Common myeloid progenitor, CD34-positive (primary cell): ENCODE measurements at places on chromosomes 6 and 20.

GRCh38 chr6:105428342-105428957 lies 25.6 kb upstream of the PREP start:
- DNase-seq: no peak

GRCh38 chr6:125918230-125918629 lies 38.3 kb upstream of the HINT3 start:
- DNase-seq: no peak

- no peak for DNase-seq
Measured at GRCh38 chr6:129786548-129786947, 74.6 kb downstream of the TMEM244 start.

DNA sequence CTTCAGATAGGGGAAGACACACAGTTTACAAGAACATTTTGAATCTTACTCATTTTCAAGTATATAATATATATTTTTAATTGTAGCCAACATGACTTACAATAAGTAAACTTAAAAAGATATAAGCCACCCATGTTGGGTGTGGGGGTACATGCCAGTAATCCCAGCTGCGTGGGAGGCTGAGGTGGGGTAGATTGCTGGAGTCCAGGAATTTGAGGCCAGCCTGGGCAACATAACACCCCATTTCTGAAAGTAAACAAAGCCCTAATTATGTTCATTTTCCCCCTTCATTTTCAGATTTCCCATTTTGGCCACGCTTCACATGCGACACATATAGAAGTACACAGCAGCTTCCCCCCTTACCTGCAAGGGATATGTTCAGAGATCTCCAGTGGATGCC lies 30.5 kb downstream of the SERPINB6 start:
- DNase-seq: no peak

- DNase-seq: no peak
Measured at GRCh38 chr6:40714576-40715564, 127.7 kb upstream of the LRFN2 start.

GRCh38 chr6:126172131-126172530 lies 167.8 kb upstream of the CENPW start:
- no peak for DNase-seq

DNA sequence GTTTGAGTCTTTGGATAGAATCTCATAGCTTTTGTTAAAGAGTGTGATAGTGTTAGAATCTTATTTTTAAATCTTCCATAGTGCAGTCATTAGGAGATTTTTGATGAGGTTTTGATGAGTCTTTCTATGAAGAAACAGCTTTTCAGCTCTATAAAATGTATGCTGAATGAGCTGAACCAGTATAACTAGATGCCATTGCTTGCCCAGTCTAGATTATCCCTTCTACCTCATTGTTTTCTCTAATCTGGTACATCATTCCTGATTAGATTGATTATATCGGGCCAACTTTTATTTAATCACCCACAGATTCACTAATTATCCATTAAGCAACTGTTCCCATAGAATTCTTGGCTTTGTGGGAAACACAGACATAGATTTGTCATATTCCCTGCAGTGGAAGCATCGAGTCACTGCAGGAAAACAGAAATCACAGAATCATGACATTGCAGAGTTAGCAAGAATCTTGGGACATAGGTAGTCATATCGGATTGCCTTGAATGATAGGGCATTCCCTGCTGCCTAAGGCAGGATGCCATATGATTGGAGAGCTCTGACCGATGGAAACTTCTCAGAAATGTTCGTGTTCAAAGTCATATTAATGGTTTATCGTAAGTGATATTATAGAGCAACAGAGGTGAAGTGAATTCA lies 882.7 kb upstream of the FLRT3 start:
- DNase-seq: no peak

- no peak for DNase-seq
Measured at GRCh38 chr6:54491431-54491830, 183.2 kb downstream of the TINAG start.

GRCh38 chr20:15823718-15824117 lies 749.5 kb downstream of the KIF16B start:
- DNase-seq: no peak

DNA sequence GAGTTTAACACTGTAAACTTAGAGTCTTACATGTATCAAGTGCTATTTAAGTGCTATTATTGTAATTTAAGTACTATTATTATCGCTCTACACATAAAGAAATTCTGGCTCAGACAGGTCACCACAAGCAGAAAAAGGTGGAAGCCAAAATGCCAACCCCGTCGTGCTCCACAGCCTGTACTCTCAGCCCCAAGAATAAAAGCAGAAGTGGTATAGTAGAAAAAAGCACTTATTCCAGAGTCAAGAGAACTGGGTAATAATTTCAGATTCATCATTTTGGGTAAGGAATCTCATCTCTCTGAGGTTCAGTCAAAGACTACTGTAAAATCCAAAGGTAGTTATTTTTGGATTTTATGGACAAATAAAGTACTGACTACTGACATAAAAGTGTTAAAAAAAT lies 943 bp downstream of the ZUP1 start:
- DNase-seq: peak; percentile 89

GRCh38 chr6:153023977-153024708 lies 21.6 kb upstream of the MTRF1L start:
- peak; percentile 67 for DNase-seq

DNA sequence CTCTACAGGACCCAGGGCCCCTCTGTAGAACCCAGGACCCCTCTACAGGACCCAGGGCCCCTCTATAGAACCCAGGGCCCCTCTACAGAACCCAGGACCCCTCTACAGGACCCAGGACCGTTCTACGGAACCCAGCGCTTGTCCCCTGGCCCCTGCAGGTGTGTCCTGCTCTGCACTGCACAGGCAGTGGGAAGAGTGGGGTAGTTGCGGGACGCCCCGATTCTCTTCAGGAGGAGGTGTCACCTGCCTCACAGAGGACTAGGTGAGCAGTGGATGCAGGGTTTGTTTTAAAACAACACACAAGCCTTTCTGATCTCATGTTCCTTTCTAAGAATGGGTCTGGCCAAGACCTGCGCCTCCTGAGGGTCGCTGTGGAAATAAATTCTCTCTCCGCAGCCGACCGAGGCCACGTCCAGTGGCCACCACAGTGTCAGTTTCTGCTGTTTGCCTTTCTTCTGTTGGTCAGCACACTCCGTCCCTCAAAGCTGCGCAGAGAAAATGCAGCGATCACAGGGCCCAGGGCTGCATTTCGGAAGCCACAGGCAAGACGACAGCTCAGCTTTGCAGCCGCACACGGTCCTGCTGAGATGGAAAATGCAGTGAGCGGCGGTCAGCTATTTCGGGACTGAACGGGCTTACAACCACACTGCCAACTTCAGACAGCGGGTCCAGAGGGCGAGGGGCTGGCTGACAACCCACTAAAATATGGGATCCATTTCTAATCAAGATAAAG lies 135.2 kb downstream of the DLL1 start:
- no peak for DNase-seq

GRCh38 chr20:44485830-44486198 lies 10.1 kb downstream of the TTPAL start:
- no peak for DNase-seq

- DNase-seq: no peak
Measured at GRCh38 chr6:31871046-31871659, 7.6 kb downstream of the SLC44A4 start.

DNA sequence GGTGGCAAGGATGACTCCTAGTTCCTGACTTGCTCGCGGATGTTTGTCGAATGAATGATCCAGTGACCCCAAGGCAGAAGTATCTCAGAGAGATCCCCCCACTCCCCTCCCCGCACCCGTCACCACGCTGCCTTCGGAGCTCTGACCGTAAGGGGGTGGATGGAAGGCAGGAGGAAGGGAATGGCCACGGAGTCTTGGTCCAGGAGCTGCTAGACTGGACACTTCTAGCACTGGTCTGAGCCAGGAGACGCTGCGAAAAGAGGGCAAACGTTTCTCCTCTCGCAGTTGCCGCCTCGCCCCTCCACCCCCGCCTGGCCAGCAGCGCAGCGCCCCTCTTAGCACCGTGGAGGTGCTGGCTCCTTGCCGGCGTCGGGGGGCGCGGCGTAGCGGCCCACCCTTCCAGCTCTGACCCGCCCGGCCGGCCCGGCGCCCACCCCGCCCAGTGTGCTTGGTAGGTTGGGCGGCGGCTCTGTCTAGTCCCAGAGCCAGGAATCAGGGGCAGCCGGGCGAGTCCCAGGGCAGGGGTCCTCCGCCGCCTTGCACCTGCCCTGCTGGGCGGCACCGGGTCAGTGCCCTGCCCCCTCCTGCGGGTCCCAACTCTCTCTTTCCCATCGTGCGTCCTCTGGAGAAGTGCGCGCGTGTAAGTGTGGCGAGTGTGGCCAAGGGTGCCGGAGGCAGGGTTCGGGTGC lies 2.4 kb upstream of the DBNDD2 start:
- peak; percentile 23 for DNase-seq

GRCh38 chr6:165223736-165224135 lies 85.7 kb downstream of the C6orf118 start:
- no peak for DNase-seq

DNA sequence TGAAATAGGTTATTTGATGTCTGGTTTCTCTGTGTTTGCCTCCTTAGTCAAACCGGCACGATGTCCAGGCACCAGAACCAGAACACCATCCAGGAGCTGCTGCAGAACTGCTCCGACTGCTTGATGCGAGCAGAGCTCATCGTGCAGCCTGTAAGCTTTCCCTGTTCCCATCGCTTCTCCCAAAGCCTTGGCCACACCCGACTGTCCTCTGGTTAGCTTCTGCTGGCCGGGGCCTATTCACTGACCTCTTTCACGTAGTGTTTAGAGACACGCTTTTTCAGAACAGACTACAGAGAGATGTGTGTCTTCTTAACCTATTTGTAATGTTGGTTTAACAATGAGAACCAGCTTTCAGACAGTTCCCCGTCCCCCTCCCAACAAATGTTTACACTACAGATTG lies 14.2 kb downstream of the DSP start:
- no peak for DNase-seq

DNA sequence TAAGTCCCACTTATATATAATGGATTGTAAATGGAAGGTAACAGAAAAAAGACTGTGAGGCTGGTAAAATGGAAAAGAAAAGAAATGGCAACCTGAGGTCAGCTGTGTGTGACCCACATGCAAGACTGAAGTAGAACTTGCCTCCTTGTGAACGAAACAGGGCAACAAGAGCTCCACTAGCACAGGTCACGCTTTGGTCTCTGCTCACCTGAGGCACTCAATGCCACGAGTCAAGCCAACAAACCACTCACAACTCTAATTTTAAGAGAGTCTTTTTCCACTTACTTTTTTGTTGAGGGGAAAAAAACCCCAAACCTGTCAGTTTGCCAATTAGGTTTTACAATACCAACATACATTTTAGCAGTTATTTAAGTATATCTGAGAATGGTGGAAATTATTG lies 65.2 kb downstream of the PDE10A start:
- no peak for DNase-seq

- DNase-seq: no peak
Measured at GRCh38 chr6:37279366-37280134, 21.6 kb upstream of the TMEM217 start.

DNA sequence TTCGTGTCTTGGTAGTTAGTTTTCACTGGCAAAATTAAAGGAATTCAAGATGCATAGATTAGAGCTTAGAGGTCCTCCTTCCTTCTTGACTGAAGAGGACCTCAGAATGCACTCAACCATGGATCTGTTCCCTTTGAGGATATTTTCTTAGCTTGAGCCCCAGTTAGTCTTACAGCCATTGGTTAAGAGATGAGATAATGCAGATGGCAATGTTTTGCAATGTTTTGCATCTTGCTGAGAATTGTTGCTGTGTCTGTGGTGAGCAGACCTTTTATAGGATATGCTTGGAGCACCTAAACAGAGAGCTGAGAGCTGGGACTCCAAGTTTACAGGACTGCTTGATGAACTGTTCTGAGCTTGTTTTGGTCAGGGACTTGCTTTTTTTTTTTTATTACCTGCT lies 107.5 kb downstream of the TMEM170B start:
- DNase-seq: no peak

- DNase-seq: no peak
Measured at GRCh38 chr6:66307490-66307889, 600.5 kb upstream of the EYS start.

- DNase-seq: no peak
Measured at GRCh38 chr6:52512199-52512598, 64.7 kb downstream of the TRAM2 start.

DNA sequence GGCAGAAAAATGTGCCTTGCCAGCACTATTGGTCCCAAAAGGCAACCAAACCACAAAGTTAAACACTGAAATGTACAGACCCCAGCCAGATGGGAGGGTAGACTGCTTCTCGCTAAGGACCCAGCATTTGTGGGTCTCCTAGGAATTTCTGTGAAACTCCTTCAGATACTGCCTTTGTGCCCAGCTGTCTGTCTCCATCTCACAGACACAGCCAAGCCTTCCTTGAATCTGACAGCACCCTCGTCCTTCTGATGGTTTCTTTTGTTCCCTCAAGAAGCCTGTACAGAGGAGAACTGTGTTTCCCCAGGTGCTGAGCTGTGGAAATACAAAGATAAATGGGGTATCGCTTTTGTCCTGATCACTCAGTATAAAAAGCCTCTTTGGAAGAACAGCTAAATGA lies 254.0 kb upstream of the TAB2 start:
- DNase-seq: no peak

DNA sequence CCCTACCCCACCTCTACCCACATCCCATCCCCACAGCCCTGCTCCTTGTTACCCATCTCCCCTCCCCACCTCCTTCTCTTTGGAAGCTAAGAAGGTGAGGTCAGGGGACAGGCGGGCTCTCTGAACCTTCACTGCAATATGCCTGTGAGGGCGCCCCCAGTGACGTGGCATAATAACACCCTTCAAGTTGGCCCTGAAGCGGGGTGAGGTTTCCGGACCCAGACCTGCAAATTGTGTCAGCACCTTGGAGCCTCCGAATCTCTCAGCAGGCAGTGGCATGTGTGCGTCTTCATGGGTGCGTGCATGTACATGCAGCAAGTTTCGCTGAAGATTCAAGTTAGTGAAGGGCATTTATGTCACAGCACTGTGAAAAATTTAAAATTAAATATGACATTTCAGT lies 114.6 kb downstream of the SOBP start:
- no peak for DNase-seq

DNA sequence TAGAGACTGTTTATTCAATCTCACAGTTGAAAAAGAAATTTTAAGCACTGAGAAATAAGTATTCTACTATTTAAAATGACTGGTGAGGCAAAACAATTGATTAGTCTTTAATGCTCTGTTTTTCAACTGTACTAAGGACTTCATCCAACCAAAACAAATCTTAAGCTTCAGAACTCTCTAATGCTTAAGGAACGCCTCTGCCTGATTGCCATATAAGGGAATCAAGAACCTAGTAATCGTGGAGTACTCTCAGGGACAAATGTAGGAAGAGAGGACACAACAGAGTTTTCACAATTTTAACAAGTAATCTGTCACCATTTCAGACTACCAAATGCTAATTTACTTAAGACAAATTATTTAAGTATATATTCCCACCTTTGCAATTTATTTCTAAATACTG lies 16.1 kb downstream of the FBXO30 start:
- DNase-seq: no peak

GRCh38 chr6:799769-800168 lies 106.8 kb upstream of the EXOC2 start:
- no peak for DNase-seq

DNA sequence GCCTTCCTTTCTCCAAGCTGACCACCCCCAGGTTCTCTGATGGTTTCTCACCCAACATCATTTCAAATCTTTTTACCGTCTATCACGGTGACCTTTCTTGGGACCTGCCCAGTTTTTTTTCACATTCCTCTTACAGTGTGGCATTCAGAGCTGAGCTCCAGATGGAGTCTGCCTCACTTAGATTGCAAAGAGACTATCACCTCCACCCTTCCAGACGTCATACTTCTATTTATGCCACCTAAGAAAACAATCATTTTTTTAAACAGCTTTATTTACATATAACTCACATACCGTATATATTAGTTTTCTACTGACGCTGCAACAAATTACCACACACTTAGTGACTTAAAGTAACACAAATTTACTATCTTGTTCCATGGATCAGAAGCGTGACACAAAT lies 32.3 kb upstream of the CTNNBL1 start:
- no peak for DNase-seq

GRCh38 chr20:49899541-49900383 lies 15.6 kb downstream of the SPATA2 start:
- no peak for DNase-seq
